ENCODE measurements at places on chromosomes 11 and 22. TPM values are rescaled to one million over a fixed set of nuclear protein-coding genes. Genes with fewer than 3 reads are reported as not detected.

Gene ASPHD2
- 19.0 TPM for total RNA-seq

DNA sequence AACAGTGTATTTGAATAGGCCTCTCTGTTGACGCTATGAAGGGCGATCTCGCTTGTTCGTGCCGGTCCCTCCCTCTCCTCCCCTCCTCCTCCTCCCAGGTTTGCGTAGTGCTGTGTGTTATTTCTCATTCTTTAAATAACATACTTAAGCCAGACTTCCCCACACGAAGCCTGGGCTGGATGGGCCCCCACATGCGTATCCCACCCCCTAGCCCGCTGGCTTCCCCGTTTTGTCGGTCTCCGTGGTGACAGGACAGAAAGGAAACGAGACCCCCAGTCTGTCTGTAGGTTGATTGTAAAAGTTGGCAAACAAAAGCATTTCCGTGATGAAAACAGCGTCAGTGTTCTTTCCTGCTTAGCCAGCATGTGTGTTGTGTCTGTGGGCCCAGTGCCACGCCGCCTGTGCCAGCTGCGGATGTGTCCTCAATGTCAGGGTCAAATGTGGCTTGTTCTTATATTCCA, 27.3 kb downstream of the FAM118A start:
- H3K36me3 ChIP-seq: no peaks in the 10 kb centered on the region
- no peak overlapping the region for H3K4me3 ChIP-seq
- no peaks in the 10 kb centered on the region for H3K4me1 ChIP-seq
- peaks cover 1% of the 10 kb centered on the region for H3K27me3 ChIP-seq

Gene RAB36
- total RNA-seq: 2.0 TPM

Gene OR10A2
- not detected for total RNA-seq

Gene GP1BB
- total RNA-seq: 8.3 TPM

DNA sequence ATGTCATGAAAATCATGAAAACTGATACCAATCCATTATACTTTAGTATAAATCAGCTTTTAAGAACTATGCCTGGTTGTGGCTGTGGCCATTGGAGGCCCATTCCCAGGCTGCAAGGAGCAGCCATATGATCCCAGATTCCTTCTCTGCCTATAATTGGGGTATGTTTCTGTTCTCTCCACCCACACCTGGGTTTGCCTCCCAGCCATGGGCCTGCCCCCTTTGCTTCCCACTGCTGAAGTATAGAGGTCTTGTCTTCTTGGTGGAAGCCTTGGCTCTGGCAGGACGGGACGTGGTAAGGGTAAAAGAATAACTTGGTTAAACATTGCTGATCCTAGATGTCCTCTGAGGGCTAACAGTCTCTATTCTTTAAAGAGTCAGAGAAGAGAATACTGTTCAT, 2.4 kb downstream of the MICAL2 start:
- H3K4me3 ChIP-seq: no peak overlapping the region
- DNase-seq: no peak
- no peak overlapping the region for H3K27ac ChIP-seq
- H3K36me3 ChIP-seq: peaks cover 5% of the 10 kb centered on the region

DNA sequence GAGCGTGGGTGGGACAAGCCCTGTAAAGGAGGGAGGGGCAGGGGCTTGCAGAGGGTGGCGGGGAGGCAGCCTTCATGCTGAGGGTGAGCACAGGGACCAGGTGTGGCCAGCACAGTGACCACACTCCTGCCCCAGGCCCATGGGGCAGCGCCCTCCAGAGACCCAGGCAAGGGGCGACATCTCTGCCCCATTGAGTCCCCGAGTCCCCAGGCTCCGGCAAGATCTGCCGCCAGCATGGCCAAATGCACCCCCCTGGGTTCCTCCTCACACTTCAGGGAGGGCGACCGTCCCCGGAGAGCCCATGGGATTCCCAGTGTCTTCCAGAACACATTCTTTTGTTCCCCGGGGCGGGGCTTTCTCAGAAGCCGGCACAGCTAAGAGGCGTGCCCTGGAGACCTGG, 362.5 kb downstream of the TBC1D22A start:
- DNase-seq: peak; percentile 28
- no peaks in the 10 kb centered on the region for H3K36me3 ChIP-seq
- H3K27me3 ChIP-seq: peaks cover 6% of the 10 kb centered on the region
- no peak overlapping the region for H3K27ac ChIP-seq
- peaks cover 6% of the 10 kb centered on the region for H3K4me1 ChIP-seq

DNA sequence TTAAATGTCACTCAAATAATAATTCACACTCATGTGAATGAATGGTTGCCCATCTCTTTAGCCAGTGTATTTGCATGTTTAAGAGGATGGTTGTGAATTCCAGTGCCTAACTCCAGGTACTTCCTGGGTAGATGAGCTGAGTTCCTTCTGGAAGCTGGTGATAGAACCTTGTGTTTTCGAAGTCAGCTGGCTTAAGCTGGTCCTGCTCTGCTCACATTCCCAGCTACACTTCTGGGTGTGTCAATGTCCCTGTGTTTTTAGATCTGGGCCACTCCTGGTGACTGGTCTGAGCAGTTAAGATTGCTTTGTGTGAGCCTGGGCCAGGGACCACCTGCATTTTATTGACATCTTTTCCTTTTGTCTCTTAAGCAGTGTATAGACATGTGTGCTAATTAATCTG, 10.6 kb downstream of the TEAD1 start:
- no peaks in the 10 kb centered on the region for H3K36me3 ChIP-seq
- H3K4me1 ChIP-seq: peaks cover 53% of the 10 kb centered on the region
- peaks cover 2% of the 10 kb centered on the region for H3K27me3 ChIP-seq
- H3K27ac ChIP-seq: no peak overlapping the region
- no peak for DNase-seq

DNA sequence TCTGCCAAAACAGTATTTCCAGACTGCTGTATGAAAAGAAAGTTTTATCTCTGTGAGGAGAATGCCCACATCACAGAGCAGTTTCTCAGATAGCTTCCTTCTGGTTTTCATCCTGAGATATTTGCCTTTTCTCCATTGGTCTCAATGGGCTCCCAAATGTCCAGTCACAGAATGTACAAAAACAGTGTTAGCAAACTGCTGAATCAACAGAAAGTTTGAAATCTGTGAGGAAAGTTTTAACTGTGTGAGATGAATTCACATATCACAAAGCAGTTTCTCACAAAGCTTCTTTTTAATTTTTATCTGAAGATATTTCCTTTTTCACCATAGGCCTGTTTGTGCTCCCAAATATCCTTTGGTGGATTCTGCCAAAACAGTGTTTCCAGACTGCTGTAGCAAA, 207.2 kb upstream of the TRIM48 start:
- DNase-seq: no peak
- H3K4me3 ChIP-seq: no peak overlapping the region
- H3K4me1 ChIP-seq: no peaks in the 10 kb centered on the region
- no peaks in the 10 kb centered on the region for H3K36me3 ChIP-seq
- H3K27me3 ChIP-seq: no peaks in the 10 kb centered on the region
- no peak overlapping the region for H3K27ac ChIP-seq

Gene KDM4D
- total RNA-seq: 1.3 TPM

Gene NRXN2
- total RNA-seq: 50.4 TPM

Gene LTBP3
- total RNA-seq: 2.5 TPM

Gene VSIG10L2
- total RNA-seq: not detected

Gene CLCF1
- not detected for total RNA-seq

GRCh38 chr11:94129512-94130297, 1.1 kb downstream of the PANX1 start:
- H3K36me3 ChIP-seq: no peaks in the 10 kb centered on the region
- H3K27me3 ChIP-seq: peaks cover 7% of the 10 kb centered on the region
- no peak for DNase-seq
- no peak overlapping the region for H3K27ac ChIP-seq

Gene ELP4
- total RNA-seq: 9.9 TPM

DNA sequence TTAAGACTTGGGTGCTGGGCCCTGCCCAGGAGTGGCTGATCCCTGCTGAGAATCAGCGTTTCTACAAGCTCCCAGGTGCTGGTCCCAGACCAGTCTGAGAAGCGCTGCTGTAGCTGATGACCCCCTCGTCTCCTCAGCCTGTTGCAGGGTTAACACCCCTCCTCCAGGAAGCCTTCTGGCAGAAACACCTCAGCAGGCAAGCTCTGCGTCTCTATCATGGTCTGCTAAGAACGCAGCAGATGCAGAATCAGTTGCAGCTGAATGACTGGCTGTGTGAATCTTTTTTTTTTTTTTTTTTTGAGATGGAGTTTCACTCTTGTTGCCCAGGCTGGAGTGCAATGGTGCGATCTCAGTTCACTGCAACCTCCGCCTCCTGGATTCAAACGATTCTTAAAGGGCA, 132.5 kb downstream of the CACNA1I start:
- no peak overlapping the region for H3K27ac ChIP-seq
- H3K4me1 ChIP-seq: peaks cover 15% of the 10 kb centered on the region
- no peak overlapping the region for H3K4me3 ChIP-seq
- no peaks in the 10 kb centered on the region for H3K27me3 ChIP-seq
- no peaks in the 10 kb centered on the region for H3K36me3 ChIP-seq
- DNase-seq: no peak

Gene DGCR6
- total RNA-seq: 11.7 TPM

- H3K27me3 ChIP-seq: peaks cover 34% of the 10 kb centered on the region
- no peak overlapping the region for H3K27ac ChIP-seq
- H3K36me3 ChIP-seq: peaks cover 5% of the 10 kb centered on the region
- H3K4me3 ChIP-seq: no peak overlapping the region
- H3K4me1 ChIP-seq: peaks cover 41% of the 10 kb centered on the region
These were observed 14.4 kb downstream of the RTN4RL2 start for GRCh38 chr11:57474803-57475115.

- no peak overlapping the region for H3K4me3 ChIP-seq
- H3K27me3 ChIP-seq: peaks cover 5% of the 10 kb centered on the region
- no peak overlapping the region for H3K27ac ChIP-seq
These were observed 103.8 kb downstream of the KCNQ1 start for GRCh38 chr11:2548596-2548995.

Gene TYR
- total RNA-seq: not detected

DNA sequence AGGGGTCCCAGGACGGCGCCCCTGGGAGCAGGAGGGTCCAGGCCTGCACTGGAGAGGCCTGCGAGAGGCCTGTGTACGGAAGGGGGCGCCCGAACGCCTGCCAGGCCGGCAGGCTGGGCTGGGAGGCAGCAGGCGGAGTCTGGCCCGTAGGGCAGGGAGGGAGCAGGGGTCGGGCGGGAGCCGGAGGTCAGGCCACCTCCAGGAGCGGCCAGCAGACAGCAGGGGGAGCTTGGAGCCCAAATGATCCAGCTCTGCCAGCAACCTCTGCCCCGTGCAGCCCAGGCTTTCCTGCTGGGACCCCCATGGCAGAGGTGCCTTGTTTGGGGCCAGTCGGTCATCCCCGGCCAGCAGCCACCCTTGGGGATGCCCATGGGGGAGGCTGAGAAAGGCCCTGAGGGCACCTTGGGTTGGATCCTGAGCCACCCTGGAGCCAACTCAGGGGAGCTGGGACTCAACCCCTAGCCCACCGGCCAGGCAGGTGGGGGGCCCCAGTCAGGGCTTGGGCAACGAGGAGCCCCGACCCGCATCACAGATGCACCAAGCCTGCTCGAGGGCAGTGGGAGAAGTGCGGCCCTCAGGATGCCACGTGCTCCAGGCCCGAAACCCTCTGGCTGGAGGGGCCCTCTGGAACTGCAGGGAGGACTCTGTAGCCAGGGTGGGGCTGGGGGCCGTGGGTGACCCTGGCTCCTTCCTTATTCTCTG, 9.6 kb upstream of the SYT8 start:
- peak; percentile 95 for DNase-seq
- H3K4me1 ChIP-seq: no peaks in the 10 kb centered on the region
- peaks cover 10% of the 10 kb centered on the region for H3K27me3 ChIP-seq

- H3K4me1 ChIP-seq: no peaks in the 10 kb centered on the region
- no peak overlapping the region for H3K27ac ChIP-seq
- DNase-seq: peak; percentile 33
- no peak overlapping the region for H3K4me3 ChIP-seq
These were observed 912.8 kb downstream of the DLG2 start for GRCh38 chr11:84714316-84714780.

Gene OR51B4
- not detected for total RNA-seq

Gene RASSF10
- total RNA-seq: not detected

GRCh38 chr11:60594998-60595642, 79.9 kb downstream of the MS4A13 start:
- peak overlapping the region; percentile 50 for H3K27ac ChIP-seq
- no peak overlapping the region for H3K4me3 ChIP-seq
- no peaks in the 10 kb centered on the region for H3K4me1 ChIP-seq

DNA sequence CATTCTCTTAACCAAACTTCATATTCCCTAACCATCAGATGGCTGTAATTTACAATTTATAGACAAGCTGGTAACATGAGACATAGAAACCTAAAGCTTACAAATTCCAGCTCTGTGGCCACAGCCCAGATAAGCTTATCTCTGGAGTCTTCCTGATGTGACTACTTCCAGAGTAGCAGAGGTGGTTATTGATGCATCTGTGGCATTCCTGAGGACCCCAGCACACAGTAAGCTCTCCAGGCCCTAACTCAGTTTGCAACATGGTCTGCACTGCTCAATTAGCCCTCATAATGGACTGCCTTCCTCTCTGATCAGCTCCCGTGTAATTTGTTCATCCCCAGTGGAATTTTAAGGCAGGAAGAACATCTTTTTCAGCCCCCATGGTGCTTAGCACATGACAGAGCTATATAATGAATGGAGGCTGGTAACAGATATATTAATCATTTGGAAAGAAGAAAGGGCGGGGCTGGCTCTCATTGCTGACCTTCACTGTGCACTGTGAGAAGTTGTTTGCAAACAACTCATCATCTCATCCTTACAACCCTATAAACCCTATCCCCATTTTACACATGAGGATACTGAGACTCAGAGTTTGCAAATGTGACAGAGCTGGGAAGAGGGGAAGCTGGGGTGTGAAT, 30.1 kb upstream of the KCNJ11 start:
- DNase-seq: no peak
- no peaks in the 10 kb centered on the region for H3K36me3 ChIP-seq
- peaks cover 17% of the 10 kb centered on the region for H3K4me1 ChIP-seq
- H3K4me3 ChIP-seq: no peak overlapping the region
- H3K27ac ChIP-seq: no peak overlapping the region
- peaks cover 3% of the 10 kb centered on the region for H3K27me3 ChIP-seq

Gene FADD
- total RNA-seq: 23.1 TPM

Gene NUDT8
- 5.8 TPM for total RNA-seq

DNA sequence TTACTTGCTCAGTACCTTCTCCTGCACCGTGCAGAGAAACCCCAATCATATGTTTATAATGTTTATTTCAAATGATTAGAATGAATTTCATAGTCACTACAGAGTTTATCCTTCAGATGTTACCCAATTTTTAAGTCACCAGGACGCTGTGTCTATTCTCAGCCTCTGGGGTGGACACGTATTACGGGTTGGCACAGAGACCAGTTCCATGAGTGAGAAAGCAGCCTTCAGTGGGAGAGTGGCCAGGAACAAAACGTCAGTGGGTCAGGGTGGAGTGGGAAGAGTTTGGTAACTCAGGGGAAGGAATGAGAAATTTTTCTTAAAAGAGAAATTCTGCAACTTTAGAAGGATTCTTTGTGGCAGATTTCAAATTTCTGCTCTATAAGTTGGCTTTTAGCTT, 77.1 kb upstream of the MTMR2 start:
- H3K27ac ChIP-seq: no peak overlapping the region
- no peak for DNase-seq
- no peak overlapping the region for H3K4me3 ChIP-seq
- no peaks in the 10 kb centered on the region for H3K4me1 ChIP-seq
- H3K36me3 ChIP-seq: no peaks in the 10 kb centered on the region
- H3K27me3 ChIP-seq: no peaks in the 10 kb centered on the region

Gene CECR2
- 178 TPM for total RNA-seq

Gene TRIM51
- 0.37 TPM for total RNA-seq

Gene CEP126
- 3.9 TPM for total RNA-seq

- no peak overlapping the region for H3K4me3 ChIP-seq
- DNase-seq: no peak
- no peaks in the 10 kb centered on the region for H3K4me1 ChIP-seq
- H3K27ac ChIP-seq: no peak overlapping the region
- no peaks in the 10 kb centered on the region for H3K36me3 ChIP-seq
These were observed 359.5 kb upstream of the C11orf87 start for GRCh38 chr11:109062445-109062844.

Gene SCN2B
- 0.39 TPM for total RNA-seq

- H3K36me3 ChIP-seq: peaks cover 10% of the 10 kb centered on the region
- H3K4me1 ChIP-seq: no peaks in the 10 kb centered on the region
- peaks cover 4% of the 10 kb centered on the region for H3K27me3 ChIP-seq
- no peak overlapping the region for H3K27ac ChIP-seq
These were observed 32.0 kb upstream of the NUP50 start for GRCh38 chr22:45131749-45132148.

Measured in glutamatergic neuron (in vitro differentiated cells).